ENCODE measurements at places on chromosomes 1 and 21.

DNA sequence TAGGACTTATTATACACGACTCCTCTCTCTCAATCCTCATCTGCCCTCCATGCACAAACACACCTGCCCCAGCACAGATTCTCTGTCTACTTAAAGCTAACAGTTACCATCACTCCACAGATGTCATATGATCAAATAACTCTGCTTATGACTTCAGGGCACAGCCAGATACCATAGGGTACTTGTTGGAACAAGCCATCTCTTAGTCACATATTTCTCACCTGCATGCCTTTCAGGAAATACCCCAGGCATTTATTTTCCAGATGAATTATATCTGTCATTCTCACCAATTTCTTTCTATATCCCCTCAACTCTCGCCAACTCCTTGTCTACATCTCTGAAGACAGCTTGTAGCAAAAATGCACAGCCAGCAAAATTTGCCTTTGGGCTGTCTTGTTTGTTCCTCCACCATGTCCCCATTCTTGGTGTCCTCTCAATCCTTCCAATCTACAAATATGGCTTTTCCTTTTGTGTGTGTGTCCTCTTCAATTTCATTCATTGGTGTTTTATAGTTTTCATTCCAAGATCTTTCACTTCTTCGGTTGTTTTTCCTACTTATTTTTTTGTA lies 353.9 kb upstream of the CAMK1G start:
- DNase-seq: no peak

- DNase-seq: no peak
Observed at GRCh38 chr1:167837326-167837725, 76.6 kb downstream of the ADCY10 start.

GRCh38 chr1:78370779-78371482 lies 119.8 kb upstream of the PTGFR start:
- no peak for DNase-seq

GRCh38 chr1:55695151-55695550 lies 480.0 kb upstream of the USP24 start:
- no peak for DNase-seq

GRCh38 chr1:226671277-226671676 lies 67.8 kb downstream of the ITPKB start:
- DNase-seq: peak; percentile 32

DNA sequence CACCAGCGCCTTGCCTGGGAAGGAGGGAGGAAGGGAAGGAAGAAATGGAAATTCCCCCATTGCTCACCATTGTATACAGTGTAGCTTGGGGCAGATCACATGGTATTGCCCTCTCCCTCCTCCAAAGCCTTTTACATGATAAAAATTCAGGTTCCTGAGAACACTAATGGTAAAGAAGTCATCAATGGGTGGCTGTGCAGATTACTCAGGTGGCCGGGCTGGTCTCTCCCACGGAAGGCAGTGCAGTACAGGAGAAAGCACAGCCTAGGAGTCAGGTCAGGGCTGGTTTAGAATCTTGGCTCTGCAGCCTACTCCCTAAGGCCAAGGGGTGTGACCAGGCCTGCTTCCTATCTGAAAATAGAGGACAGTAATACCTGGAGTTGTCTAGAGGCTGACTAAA lies 107.9 kb downstream of the SUSD4 start:
- DNase-seq: no peak

DNA sequence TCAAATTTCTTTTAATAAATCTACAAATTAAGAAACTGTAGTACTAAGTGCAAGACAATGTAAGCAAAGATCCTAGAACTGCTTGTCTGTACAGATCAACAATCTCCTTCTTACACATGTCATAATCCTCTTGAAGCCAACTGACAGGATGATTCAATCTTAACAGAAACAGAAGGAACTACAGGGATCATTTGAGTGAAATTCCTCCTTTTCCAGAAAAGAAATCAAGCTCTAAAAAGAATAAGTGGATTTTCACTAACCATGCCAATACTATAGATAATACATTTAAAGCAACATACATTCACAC lies 53.2 kb downstream of the RAB3GAP2 start:
- DNase-seq: no peak

DNA sequence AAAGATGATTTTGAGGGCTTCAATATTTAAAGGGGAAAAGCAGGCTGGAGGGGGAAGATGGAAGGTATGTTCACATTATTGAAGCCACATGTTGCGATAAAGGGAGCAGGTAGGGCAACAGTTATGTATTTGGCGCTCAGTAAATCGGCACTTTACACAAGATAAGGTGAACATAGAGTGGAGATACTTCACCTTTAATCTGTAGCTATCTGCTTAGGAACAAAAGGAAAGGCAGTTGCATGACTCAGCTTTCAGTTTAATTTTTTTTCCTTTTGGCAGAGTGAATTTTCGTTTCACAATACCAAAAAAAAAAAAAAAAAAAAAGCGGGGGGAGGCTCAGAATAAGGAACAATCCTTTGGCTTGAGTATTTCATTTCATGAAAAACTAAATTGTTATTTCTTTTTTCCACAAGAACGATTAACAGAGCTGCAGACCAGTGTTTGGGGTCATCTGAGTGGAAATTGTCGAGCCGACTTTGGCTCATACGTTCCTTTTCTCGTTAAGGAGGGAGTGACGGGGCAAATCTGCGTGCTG lies 1.1 kb upstream of the COQ8A start:
- DNase-seq: no peak

GRCh38 chr21:23968008-23968407 lies 1639.3 kb downstream of the MRPL39 start:
- DNase-seq: no peak

GRCh38 chr1:58596631-58597052 lies 19.6 kb upstream of the TACSTD2 start:
- no peak for DNase-seq

DNA sequence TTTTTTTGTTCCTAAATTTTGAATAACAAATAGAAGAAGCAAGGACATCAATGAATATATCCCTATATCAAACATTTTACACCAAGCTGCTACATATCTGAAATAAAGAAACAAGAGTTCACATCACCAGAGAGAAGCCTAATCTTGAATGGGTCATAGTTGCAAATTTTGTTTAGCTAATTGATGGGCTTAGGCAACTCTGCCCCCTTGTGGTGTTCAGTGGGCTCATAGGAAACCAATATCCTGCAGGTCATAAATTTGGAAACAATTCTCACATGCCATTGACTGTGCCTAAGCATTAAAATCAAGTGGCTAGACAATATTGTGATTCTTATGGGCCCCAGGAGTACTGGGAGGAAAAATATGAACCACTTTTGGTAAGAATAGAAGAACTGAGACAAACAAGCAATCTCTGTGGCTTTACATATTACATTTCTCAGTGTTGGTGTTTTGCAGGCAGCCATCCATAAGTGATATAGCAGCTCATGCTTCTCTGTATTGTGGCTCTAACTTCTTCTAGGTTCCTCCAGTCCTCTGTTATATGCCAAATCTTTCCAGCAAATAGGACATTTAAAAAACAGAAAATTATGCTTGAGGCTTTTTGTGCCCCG lies 1262.8 kb upstream of the PRMT6 start:
- no peak for DNase-seq

DNA sequence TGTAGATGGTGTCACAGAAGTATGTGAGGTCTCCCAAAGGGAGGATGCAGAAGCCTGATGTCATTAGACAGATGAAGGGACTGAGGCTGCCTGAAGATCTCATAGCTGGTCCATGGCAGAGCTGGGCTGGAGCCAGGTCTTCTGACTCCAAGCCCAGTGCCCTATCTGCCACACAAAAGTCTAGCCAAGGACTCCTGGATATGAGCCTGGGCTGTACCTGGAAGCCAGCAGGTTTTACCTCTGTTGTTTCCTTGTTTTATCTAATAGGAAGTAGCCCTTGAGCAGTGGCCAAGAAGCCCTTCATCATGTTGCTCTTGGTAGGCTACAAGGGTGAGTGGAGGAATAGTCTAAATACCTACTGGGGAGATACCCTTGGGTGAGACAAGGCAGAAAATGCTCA lies 74.4 kb upstream of the SLC44A3 start:
- DNase-seq: no peak

- DNase-seq: no peak
Observed at GRCh38 chr1:217542136-217542777, 88.6 kb downstream of the GPATCH2 start.

GRCh38 chr1:11138029-11138428 lies 38.4 kb upstream of the EXOSC10 start:
- no peak for DNase-seq

DNA sequence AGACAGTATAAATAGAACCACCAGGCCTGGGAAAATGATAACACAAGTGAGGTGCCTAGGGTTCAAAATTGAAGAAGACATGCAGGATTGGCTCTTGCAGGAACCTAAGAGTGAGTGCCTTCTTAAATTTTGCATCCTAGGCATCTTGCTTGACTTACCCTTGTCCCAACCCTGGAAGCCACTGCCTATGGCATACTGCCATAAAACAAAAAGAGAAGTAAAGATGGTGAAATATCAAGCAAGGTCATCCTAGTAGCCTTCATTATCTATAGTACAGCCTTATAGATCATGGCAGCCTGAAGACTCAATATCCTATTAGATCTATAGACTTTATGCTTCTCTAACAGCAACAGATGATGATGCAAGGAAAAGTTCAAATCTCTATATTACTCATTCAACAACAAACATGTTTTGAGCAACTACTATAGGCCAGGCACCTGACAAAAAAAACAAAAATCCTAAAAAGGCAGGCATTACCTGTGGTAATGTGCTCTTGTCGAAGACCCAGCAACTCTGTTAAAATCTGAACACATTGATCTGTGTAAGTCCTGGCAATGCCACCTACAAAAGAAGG lies 6.3 kb downstream of the AP4B1 start:
- no peak for DNase-seq

- DNase-seq: no peak
Observed at GRCh38 chr1:231070758-231071444, 30.8 kb upstream of the FAM89A start.

- DNase-seq: no peak
Observed at GRCh38 chr1:44302541-44302940, 52.5 kb downstream of the ERI3 start.

DNA sequence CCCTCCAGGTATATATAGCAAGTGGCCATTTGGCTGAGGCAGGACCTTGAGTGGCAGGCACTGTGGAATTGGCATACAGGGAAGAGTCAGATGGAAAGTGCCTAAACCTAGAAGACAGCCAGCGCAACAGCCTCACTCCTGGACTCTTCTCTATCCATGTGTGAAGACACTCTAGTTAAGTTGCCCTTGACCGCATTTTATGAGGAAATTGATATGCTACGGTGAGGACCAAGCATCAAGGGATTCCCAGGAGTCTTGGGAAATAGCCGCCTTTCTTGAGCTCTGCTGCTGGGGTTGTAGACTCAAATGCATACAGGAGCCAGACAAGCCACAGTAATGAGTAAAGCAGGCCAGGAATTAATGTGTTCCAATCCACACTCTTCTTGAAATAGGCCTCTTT lies 145.9 kb upstream of the KAZN start:
- DNase-seq: no peak

DNA sequence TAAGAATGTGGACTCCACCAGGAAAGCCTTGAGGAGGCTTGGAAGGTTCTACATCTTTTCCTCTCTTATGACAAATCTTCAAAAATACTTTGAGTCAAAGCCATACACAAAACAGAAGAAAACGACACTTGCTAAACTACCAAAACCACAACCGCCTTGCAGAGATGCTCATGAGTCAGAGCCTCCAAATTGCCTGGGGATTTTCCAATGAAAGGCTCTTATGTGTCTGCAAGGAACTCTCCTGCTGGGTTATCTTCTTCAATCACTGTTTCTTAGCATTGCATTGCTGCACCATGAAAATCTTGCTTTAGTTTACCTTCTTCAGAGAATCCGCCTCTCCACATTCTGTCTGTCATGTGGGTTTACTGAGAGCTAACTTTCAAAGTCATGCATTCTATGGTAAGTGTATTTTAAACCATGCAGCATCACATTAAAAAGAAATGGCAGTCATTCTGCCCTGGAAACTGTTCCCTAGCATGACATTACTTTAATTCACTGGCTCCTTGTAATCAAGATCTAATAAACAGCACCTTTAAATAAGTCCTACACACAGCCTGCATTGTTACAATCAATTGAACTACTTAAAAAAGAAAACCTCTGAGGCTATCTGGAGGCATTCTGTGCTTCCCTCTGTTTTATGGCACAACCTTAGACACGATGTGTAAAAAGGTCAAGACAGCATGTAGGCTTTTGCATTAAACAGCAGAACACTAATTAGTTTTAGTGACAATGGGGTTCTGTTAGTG lies 210.0 kb upstream of the FOXD3 start:
- no peak for DNase-seq

DNA sequence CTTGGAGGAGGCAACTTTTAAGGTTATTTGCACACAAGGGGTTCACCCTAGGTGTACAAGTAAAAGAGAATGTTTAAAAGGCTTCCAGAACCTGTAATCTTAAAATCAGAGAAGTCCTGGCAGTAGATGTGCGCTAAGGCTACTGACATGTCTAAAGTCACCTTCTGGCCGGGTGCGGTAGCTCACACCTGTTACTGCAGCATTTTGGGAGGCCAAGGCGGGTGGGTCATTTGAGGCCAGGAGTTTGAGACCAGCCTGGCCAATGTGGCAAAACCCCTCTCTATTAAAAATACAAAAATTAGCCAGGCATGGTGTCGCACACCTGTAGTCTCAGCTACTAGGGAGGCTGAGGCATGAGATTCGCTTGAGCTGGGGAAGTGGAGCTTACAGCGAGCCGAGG lies 20.3 kb upstream of the DEGS1 start:
- no peak for DNase-seq

DNA sequence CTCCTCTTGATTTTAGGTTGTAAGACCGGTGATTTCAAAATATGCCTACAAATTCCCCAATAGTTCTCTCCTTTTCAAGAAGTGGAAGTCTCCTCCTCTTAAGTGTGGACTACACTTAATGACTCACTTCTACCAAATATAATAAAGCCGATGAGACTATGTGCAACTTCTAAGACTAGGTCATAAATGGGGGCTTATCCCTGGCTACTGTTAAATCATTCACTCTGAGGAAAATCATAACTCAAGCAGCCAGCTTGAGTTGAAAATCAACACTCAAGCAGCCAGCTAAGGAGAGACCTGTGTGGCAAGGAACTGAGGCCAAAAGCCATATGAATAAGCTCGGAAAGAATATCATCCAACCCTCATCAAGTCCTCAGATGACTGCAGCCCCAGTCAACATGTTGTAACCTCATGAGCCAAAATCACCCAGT lies 49.6 kb upstream of the PSMG1 start:
- no peak for DNase-seq

Measured in NCI-H1930 (cell line).